ENCODE measurements at places on chromosomes 12 and 14.

DNA sequence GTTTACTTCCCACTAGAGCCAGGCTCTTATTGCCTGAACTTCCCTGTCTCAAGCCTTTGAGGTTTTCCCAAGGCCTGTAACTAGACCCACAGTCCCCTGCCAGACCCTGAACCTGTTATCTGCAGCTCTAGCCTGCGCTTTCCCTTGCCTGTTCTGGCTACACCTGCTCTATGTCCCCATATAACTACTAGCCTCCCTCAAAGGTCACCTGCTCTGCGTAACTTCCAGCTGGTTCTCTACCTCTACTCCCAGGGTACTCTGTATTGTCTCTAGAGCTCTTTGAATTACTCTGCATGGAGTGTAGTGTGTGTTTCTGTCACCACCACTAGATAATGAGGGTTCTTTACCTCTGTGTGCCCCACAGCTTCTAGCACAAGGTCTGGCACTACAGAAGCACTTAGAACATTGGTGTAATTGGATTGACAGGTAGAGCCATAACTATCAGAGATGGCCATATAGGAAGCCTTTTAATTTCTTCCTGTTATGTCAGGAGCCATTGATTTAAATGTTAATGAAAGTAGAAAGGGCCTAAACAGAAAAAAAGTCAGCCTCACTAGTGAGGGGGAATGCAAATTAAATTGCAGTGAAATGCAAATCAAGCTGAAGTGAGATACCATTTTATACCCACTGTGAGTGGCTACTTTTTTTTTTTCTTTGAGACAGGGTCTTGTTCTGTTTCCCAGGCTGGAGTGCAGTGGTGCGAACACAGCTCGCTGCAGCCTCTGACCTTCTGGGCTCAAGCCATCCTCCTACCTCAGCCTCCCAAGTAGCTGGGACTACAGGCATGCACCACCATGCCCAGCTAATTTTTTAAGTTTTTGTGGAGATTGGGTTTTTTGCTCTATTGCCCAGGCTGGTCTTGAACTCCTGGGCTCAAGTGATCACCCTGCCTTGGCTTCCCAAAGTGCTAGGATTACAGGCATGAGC, 47.8 kb downstream of the EID3 start:
- DNase-seq = no peak

DNA sequence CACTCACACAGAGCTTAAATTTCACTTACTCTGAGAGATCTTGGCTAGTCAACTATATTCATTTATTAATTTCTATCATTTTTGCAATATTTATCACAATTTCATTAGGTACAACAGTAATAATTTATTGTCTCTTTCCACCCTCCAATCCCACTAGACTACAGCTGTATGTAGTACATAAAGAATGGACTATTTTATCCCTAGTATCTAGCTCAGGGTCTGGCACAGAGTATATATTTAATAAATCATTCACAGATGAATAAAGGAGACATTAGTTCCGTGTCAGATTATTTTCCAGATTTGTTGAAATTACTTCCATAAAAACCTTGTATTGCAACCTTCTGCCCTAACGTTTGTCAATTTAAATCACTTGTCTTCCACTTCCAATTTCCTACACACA, 1781.1 kb upstream of the SEL1L start:
- no peak for DNase-seq

DNA sequence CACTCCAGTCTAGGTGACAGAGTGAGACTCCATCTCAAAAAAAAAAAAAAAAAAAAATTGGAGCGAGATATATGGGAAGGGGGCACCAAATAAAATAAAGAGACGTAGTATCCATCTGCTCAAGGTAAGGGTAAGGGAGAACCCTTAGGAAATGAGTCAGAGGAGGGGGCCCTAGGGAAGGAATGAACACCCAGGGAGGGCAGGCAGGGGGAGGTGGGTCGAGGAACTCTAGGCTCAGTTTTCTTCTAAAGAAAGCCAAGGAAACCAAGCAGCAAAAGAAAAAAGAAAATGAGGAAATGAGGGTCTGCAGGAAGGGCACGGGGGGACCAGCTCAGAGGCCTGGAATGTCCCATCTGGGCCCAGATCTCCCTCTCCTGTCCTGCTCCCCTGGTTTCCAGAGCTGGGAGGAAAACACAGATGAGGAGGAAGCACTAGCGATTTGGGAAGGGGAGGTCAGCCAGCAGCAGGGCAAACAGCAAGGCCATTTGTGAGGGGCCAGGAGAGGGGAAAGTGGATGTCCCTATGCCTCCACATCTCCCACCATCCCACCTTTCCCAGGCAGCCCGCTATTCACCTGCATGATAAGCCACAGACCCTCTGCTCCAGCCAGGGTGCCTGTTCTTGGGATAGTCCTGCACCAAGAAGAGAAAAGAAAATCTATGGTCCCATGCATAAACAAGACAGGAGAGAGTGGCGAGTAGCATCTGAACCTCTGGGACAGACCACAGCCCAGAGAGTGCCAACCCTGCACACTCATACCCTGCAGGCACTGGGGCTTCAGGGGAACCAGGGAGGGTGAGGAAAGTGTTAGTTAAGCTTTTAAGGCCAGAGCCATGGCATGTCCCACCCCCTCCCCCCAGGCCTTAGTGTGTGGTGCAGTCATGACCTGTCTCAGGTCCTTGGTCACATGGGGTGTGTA, 11.9 kb downstream of the SPRYD3 start:
- no peak for DNase-seq

DNA sequence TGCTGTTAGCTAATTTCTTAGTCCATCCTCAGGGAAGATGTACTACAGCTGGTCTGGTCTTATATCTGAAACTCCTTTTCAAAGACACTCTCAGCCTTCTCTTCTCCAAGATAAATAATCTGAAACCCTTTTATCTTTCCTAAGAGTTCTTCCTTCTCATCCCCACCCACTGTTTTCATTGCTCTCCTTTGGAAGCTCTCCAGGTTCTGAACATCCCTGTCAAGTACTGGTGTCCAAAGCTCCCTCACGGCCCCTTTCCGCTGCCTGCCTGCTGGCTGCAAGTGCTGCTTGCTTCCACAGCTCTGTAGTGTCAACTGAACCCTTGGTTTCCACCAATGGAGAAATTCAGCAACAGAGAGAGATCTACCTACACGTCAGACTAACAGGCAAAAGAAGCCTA, 6.6 kb upstream of the SLC6A13 start:
- no peak for DNase-seq

GRCh38 chr14:102545461-102546265, 36.1 kb upstream of the ANKRD9 start:
- DNase-seq = no peak

DNA sequence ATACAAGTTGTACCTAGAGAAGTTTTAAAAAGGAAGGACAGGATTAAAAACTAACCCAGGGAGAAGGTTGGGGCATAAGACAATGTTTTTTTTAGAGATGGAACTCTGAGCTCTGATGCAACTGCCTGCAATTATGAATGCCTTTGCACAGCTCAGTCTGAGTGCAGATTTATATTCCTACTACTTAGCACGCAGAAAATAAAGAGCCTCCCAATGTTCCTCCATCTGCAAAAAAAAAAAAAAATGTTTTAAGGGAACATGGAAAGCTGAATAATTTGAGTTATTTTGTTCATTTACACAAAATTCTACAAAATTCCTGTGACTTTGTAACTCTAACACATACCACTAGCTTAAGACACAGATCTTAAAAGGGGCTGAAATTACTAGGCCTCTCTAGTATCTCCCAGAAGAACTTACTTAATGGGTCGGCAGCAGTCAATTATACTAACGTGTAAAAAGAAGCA, 15.7 kb downstream of the CLIP1 start:
- no peak for DNase-seq

DNA sequence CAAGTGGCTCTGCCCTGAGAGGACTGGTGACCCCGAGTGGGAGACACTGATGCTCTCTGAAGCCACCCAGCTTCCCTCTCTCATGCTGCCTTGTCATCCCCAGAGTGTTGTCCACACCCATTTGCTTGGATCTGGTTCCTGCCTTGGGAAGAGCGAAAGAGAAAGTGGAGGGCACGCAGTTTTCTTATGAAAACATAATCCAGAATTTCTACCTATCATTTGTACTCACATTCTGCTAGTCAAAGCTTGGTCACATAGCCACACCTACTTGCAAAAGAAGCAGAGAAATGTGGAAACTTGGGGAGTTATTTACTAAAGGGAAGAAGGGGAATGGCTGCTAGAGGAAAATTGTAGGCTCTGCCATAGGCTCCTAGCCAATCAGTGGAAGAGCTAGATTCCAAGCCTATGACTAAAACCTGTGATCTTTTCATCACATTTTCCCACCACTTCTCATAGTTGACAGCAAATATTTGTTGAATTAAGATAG, 326.3 kb downstream of the ZFP36L1 start:
- no peak for DNase-seq

DNA sequence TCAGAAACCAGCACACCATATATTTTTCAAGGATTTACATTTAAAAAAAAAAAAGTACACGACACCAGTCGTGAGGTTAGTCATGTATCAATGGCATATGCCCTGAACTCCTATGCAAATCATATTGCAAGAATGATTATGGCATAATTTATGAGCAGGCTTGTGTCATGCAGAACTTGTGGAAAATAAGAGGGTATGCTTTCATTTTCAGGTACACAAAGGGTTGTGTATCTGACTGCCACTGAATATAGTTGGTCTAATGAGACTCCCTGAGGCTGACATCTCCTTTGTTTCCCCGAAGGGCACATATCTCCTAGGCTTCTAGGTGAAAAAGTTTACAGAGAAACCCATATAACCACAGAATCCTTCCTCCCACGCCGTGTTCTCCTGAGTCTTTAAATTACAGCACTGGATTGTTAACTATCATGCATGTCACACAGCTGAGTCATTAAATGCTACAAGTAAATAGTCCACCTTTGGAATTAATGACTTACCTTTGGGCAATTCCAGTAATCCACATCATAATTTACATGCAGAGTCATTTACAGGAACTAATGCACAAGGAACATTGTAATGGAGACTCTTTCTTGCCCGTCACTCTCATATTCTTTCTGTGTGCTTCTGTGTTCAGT, 356.7 kb upstream of the DIO2 start:
- DNase-seq = no peak

- no peak for DNase-seq
Measured at GRCh38 chr12:68559984-68560850, 50.5 kb upstream of the RAP1B start.

GRCh38 chr12:124562018-124562795, 5.2 kb downstream of the NCOR2 start:
- no peak for DNase-seq

- no peak for DNase-seq
Measured at GRCh38 chr12:24780697-24781368, 168.1 kb downstream of the BCAT1 start.

DNA sequence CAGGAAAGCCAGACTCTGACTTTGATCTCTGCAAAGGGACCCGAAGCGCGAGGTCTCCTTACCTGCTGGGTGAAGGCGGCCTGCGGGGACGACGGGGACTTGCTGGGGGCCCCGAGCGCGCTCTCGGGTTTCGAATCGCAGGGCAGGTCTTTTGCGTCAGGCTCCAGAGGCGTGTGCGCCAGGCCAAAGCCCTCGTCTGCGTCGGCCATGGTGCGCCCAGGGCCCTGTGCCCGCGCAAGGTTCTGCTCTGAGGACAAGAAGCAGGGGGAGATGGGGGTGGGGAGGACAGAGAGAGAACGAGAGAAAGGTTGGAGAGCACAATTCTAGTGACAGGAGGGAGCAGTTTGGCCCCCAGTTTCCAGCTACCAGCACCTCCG, 2.3 kb downstream of the TBX5 start:
- DNase-seq = no peak

- DNase-seq = no peak
Measured at GRCh38 chr12:53994264-53995001, 5.5 kb upstream of the HOXC9 start.

DNA sequence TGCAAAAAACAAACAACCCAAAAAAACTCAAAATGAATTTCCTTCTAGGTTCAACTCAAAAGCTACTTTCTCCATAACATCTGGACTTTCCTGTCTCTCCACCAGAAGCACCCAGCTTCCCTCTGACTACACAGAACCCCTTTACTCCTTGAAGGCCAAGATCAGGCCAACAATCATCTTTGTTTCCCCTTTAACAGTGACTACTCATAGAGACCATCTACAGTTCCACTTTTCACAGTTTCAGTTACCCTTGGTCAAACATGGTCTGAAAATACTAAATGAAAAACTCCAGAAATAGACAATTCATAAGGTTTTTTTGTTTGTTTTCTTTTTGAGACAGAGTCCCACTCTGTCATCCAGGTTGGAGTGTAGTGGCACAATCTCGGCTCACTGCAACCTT, 11.8 kb downstream of the GCH1 start:
- DNase-seq = no peak

- no peak for DNase-seq
Measured at GRCh38 chr14:101090976-101091375, 187.5 kb upstream of the RTL1 start.

DNA sequence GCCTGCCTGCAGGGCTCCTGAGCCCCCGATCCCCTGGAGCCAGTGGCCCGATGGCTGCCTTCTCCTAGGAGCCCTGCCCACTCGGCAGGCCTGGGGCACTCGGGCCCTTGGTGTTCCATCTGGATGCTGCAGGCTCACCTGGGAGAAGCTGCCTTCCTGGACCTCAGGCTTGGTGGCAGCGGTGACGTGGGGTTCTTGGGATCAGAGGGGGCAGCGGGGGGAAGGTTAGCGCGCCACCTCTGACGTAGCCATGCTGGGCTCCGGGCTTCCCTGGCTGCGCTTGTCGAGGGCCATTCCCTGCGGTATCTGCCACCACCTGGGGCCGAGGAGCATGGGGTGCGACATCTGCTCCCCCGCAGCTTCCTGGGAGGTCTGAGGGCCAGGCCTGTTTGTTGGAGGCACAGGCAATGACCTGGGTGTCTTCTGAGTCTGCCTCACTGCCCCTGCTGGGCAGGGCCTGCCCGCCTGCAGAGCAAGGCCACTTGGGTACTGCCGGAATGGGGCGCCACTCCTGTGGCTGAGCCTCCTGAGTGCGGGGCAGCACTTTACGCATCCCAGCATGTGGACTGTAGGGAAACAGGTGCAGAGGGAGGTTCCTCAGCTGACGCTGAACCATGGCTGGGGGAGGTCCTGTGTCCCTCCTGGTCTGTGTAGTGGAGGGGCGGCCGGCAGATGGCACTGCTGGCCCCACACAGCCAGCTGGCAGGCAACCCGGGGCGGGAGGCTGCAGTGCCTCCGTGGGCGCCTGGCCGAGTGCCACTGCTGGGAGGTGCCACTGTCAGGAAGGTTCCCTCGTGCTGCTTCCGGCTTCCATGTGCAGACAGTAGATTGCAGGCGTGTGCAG, 20.3 kb downstream of the MTA1 start:
- DNase-seq = no peak

GRCh38 chr12:39620659-39621658, 1.4 kb upstream of the ABCD2 start:
- no peak for DNase-seq

DNA sequence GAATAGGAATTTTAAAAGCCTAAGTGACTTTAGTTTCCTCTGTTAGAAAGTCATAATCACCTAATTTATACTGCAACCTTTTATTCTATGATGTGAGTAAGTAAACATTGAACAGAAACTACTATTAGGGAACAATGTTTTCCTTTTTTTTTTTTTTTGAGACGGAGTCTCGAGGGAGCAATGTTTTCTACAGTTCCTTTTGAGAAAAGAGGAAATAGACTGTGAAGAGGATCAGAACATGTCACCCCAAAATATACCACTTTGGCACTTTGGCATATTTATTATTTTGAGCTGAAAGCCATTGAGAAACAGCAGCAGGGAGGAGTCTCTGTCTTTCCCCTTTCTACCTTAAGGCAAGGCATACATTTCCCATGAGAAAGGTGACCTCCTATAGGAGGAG, 162.7 kb upstream of the CNOT2 start:
- DNase-seq = no peak

GRCh38 chr14:29278301-29279263, 512.0 kb downstream of the FOXG1 start:
- no peak for DNase-seq

All from stimulated activated CD8-positive, alpha-beta memory T cell treated with anti-CD3 and anti-CD28 coated beads, Interleukin-15, amount 100 ng/mL, for 4 hours (primary cell).